Activated naive CD8-positive, alpha-beta T cell treated with anti-CD3 and anti-CD28 coated beads for 36 hours (primary cell): ENCODE measurements at places on chromosomes 2 and 18. TPM values are rescaled to one million over a fixed set of nuclear protein-coding genes. Genes with fewer than 3 reads are reported as not detected.

EHD3 gene
- total RNA-seq, result 1.2 TPM

ARHGAP28 gene
- total RNA-seq, result not detected

PKP4 gene
- total RNA-seq, result 35.3 TPM

IL18RAP gene
- 5.5 TPM for total RNA-seq

DPYSL5 gene
- total RNA-seq, result not detected

PDE11A gene
- not detected for total RNA-seq

NTSR2 gene
- total RNA-seq, result not detected

AFF3 gene
- 2.9 TPM for total RNA-seq

DYSF gene
- 4.3 TPM for total RNA-seq

MAT2A gene
- 368 TPM for total RNA-seq

CCDC102B gene
- 1.6 TPM for total RNA-seq

TANC1 gene
- 0.97 TPM for total RNA-seq

SP5 gene
- not detected for total RNA-seq

AGXT gene
- total RNA-seq, result not detected

MTA3 gene
- total RNA-seq, result 34.7 TPM

ZC3H15 gene
- 116 TPM for total RNA-seq

G6PC2 gene
- not detected for total RNA-seq

FOXI3 gene
- total RNA-seq, result not detected

SCG2 gene
- not detected for total RNA-seq

RNF152 gene
- 0.10 TPM for total RNA-seq

KLHL41 gene
- 0.20 TPM for total RNA-seq

TDRD15 gene
- not detected for total RNA-seq

ZNF142 gene
- total RNA-seq, result 55.2 TPM

ATL2 gene
- total RNA-seq, result 55.4 TPM

FBXO15 gene
- 3.0 TPM for total RNA-seq

C1QL2 gene
- total RNA-seq, result not detected

RSAD2 gene
- total RNA-seq, result 9.2 TPM

MCM6 gene
- 232 TPM for total RNA-seq

TNS1 gene
- total RNA-seq, result 0.89 TPM

CHRNG gene
- total RNA-seq, result not detected

ASB18 gene
- total RNA-seq, result not detected

TCF23 gene
- not detected for total RNA-seq

SH3BP4 gene
- total RNA-seq, result 0.18 TPM

NOP58 gene
- 226 TPM for total RNA-seq

KHK gene
- total RNA-seq, result 12.6 TPM

UGT1A4 gene
- total RNA-seq, result not detected

MYL12B gene
- total RNA-seq, result 235 TPM

ACTG2 gene
- total RNA-seq, result 0.27 TPM

ANKRD29 gene
- total RNA-seq, result not detected

TFCP2L1 gene
- 0.06 TPM for total RNA-seq

SLC35F5 gene
- 21.3 TPM for total RNA-seq

FRZB gene
- not detected for total RNA-seq

DYNAP gene
- total RNA-seq, result not detected

LGALSL gene
- total RNA-seq, result 4.1 TPM

EN1 gene
- not detected for total RNA-seq

CIB4 gene
- total RNA-seq, result not detected

ROCK1 gene
- 48.0 TPM for total RNA-seq

LRP1B gene
- total RNA-seq, result not detected
